Stimulated activated CD4-positive, alpha-beta T cell treated with anti-CD3 and anti-CD28 coated beads, TNF-alpha, amount 100 ng/mL, for 24 hours (primary cell): ENCODE measurements at places on chromosomes 13 and 19.

GRCh38 chr13:37102896-37103295 lies 2.6 kb downstream of the CSNK1A1L start:
- no peak for DNase-seq

DNA sequence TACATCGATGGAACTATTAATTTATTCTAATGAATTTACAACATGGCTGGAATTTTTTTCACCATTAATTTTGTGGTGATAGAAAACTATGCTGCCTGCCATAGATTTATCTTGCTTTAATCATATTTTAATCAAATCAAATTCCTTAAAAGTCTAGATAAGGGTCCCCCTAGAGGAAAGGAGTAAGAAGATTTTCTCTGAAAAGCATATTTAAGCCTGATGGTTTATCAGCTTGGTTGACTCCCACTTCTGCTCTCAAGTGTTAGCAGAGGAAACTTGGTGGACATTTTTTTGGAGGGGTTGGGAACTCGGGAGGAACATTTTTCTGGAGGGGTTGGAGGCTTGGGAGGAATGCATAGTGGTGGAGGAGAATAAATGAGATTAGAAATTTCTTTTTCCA lies 253.3 kb downstream of the KCNRG start:
- DNase-seq = no peak

DNA sequence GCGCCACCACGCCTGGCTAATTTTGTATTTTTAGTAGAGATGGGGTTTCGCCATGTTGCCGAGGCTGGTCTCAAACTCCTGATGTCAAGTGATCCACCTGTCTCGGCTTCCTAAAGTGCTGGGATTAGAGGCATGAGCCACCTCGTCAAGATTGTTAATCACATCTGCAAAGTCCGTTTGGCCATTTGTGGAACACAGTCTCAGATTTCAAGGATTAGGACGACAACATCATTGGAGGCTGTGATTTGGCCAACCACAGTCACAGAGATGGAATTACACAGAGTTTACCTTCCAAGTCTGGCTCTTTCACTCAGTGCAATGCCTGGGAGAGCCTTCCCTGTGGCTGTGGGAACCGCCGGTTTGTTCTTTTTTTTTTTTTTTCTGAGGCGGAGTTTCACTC lies 17.8 kb downstream of the SULT2B1 start:
- DNase-seq = no peak

DNA sequence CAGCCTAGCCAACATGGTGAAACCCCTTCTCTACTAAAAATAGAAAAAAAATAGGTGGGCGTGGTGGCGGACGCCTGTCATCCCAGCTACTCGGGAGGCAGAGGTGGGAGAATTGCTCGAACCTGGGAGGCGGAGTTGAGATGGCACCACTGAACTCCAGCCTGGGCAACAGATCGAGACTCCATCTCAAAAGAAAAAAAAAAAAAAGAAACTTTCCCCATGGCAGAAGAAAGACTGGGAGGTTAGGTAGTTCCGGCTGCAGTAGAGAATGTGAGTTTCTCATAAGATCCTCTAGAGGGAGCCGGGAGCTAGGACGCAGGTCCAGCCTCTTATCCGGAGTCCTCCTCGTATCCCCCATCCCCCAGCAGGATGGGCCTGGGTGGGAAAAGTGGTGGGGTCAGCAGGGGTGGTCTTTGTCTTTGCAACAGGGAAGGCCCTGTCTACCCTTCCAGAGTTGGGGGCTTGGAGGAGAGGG lies 13.2 kb upstream of the CREB3L3 start:
- no peak for DNase-seq

DNA sequence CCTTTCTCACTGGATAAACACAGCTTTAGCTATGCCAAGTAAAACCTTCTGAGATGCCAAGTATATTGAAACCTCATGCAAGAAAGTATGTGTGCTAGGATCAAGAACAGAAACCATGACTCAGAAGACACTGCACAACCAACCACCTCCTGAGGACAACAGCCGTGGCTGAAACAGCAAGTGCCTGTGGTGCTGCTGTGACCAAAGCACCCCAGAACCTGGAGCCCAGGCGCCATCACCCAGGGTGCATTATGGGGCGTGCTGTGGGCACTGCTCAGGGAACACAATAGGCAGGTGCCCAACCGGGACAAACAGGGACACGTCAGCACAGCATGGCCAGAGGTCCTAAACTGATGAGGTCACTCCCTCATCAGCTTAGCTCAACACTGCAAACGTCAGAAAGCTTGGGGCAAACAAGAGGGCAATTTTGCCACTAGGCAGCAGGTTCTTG lies 101.3 kb upstream of the SLC15A1 start:
- peak; percentile 9 for DNase-seq

DNA sequence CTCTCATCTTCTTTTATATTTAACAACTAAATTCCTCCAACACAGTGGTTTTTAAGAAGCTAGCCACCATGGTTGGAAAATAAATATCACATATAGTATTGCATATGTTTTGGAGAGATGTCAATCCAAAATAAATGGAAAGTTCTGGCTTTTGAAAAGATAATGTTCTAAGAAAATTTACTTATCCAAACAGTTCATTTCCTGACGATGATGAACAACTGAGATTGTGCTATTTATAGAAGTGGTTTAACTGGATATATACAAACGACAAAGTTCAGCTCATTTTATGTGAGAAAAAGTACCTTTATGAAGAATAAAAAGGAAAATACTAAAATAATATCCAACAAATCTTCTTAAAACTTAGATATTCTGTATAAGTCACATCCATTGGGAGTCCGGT lies 174.7 kb downstream of the MZT1 start:
- no peak for DNase-seq

DNA sequence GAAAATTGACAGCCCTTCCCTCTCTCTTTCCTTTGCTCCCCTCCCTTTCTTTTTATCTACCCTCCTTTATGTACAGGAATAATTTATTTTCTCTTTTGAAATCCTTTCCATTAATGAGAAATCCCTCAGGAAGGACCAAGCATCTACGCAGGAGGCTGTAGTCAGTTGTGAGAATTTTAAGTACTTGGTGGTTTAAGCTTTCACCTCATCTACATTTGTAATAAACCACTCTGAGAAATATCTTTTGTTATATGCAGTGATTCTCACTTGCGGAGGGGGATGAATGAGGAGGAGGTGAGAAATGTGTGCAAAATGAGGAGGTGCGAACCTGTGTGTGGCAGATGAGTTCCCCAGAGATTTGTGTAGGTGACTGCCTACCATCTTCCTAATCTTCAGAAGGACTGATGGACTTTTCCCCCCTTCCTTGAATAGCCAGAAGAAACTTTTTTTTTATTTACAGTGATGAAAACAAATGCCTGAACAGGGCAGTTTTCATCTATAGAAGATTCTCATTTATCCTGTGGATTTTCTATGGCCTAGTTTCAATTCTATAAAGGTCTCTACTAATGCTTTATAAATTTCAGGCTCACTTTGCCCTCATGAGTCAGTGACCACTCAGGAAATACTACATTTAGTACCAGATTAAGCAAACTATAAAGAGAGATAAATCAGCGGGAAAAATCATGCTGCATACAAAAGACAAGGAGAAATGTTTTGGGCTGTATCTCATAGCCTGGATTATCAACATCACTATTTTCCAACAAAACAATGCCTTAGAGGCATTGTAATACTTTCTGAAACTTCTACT lies 118.3 kb downstream of the LHFPL6 start:
- DNase-seq = no peak

- DNase-seq = no peak
Observed at GRCh38 chr13:77767413-77767812, 69.9 kb downstream of the SLAIN1 start.

- no peak for DNase-seq
Observed at GRCh38 chr13:104705031-104705750, 1639.0 kb upstream of the SLC10A2 start.

DNA sequence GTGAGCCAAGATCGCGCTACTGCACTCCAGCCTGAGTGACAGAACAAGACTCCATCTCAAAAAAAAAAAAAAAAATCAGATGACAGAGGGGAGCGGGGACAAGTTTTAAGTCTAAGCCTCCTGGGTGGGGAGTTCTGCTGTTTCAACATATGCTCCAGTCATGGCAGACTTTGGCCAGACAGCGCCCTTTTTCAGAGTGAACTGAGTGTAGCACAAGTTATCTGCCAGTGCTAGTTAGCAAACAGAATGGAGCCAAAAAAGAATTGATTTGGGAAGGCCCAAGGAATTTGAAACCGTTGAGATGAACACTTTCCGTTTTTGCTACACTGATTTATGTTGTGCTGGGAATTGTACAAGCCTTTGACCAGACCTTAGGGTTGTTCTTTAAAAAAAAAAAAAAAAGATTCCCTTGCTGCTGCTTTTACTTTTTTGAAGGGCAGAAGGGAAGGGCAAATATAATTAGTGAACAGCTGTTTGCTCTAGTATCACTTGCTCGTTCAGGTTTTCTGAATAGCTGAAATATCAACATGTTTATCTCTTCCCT lies 5.7 kb downstream of the ACTN4 start:
- DNase-seq = no peak

GRCh38 chr13:58989556-58989955 lies 1174.2 kb downstream of the DIAPH3 start:
- no peak for DNase-seq

GRCh38 chr13:36251526-36251925 lies 37.2 kb upstream of the SOHLH2 start:
- no peak for DNase-seq

GRCh38 chr19:41586064-41586463 lies 10.1 kb downstream of the CEACAM21 start:
- no peak for DNase-seq

- no peak for DNase-seq
Observed at GRCh38 chr19:4754248-4754647, 30.6 kb upstream of the DPP9 start.

GRCh38 chr13:50376895-50377575 lies 361.8 kb downstream of the KCNRG start:
- no peak for DNase-seq

- DNase-seq = no peak
Observed at GRCh38 chr19:14616407-14616806, 33.5 kb downstream of the CLEC17A start.

DNA sequence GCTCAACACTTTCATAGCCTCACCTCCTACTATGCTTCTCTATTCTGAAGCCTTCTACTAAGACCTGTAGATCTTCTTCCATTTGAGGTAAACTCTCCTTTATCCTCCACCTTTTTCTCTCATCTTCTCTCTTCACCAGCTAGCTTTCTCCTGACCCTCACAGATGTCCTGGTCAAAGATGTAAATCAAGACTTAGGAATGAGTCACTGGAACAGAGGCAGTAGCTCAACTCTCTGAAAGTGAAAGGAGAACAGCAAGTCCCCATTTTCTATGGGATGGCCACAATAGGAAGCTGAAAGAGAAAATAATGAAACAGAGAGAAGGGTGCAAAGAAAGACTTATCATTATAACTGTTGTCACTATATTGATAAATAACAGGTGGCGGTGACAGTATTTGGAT lies 86.1 kb upstream of the DOCK9 start:
- no peak for DNase-seq

- no peak for DNase-seq
Observed at GRCh38 chr13:20403826-20404225, 121.8 kb downstream of the CRYL1 start.

- DNase-seq = no peak
Observed at GRCh38 chr13:68908879-68909278, 1198.7 kb upstream of the ATXN8OS start.

DNA sequence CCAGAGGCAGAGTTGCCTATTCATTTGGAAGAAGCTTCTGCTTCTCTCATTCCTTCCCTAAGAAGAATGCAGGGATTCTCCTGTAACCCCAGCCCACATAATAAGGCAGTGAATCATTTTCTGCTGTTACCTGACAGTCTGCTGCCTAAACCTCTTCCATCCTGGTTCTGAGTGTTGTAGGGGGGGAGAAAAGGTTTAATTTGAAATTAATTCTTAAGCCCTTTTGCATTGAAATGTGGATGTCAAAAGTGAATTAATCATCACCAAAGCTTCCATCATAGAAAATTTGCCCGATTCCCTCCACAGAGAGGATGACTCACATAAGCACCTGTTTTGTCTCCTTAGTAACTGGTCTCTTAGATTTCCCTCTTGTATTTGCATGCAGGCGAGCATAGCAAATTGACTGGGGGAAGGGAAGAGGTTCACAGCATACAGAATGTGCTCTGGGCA lies 146.7 kb upstream of the FNDC3A start:
- DNase-seq = no peak

DNA sequence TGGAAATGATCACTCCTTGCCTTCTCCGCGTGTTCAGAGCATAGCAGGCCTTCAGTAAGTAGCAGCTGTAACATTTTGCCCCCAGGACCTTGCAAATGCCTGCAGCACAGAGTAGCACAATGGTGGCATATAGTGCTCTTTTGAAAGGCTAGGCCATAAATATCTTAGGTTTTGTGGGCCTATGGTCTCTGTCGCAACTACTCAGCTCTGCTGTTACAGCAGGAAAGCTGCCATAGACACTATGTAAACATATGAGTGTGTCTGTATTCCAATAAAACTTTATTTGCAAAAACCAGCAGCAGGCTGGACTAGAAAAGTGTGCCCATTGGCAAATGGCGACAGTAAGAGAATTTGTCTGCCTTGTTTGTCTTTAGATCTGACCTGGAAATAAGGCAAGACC lies 9.4 kb downstream of the ITPKC start:
- no peak for DNase-seq

GRCh38 chr19:44813070-44813840 lies 4.4 kb downstream of the BCAM start:
- no peak for DNase-seq

GRCh38 chr19:41995959-41996797 lies 2.1 kb upstream of the ATP1A3 start:
- no peak for DNase-seq

DNA sequence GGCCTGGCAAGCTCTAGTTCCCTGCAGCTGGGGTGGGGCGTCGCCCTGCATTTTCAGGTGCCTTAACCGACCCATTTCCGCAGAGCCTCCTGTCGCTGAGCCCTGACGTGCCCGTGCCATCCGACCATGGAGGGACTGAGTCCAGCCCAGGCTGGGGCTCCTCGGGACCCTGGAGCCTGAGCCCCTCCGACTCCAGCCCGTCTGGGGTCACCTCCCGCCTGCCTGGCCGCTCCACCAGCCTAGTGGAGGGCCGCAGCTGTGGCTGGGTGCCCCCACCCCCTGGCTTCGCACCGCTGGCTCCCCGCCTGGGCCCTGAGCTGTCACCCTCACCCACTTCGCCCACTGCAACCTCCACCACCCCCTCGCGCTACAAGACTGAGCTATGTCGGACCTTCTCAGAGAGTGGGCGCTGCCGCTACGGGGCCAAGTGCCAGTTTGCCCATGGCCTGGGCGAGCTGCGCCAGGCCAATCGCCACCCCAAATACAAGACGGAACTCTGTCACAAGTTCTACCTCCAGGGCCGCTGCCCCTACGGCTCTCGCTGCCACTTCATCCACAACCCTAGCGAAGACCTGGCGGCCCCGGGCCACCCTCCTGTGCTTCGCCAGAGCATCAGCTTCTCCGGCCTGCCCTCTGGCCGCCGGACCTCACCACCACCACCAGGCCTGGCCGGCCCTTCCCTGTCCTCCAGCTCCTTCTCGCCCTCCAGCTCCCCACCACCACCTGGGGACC lies 1.2 kb downstream of the ZFP36 start:
- DNase-seq = no peak

- no peak for DNase-seq
Observed at GRCh38 chr13:36915896-36916640, 4.0 kb downstream of the SMAD9 start.
